ENCODE measurements at places on chromosomes 6 and 20.

GRCh38 chr20:910870-911770 lies 5.0 kb downstream of the ANGPT4 start:
- DNase-seq = no peak

GRCh38 chr20:3697588-3698305 lies 14.7 kb downstream of the SIGLEC1 start:
- no peak for DNase-seq

GRCh38 chr20:31781945-31782344 lies 37.2 kb upstream of the MYLK2 start:
- DNase-seq = no peak

GRCh38 chr6:118912646-118913045 lies 18.7 kb downstream of the ASF1A start:
- no peak for DNase-seq

GRCh38 chr20:40636486-40636885 lies 52.5 kb downstream of the MAFB start:
- DNase-seq = no peak

DNA sequence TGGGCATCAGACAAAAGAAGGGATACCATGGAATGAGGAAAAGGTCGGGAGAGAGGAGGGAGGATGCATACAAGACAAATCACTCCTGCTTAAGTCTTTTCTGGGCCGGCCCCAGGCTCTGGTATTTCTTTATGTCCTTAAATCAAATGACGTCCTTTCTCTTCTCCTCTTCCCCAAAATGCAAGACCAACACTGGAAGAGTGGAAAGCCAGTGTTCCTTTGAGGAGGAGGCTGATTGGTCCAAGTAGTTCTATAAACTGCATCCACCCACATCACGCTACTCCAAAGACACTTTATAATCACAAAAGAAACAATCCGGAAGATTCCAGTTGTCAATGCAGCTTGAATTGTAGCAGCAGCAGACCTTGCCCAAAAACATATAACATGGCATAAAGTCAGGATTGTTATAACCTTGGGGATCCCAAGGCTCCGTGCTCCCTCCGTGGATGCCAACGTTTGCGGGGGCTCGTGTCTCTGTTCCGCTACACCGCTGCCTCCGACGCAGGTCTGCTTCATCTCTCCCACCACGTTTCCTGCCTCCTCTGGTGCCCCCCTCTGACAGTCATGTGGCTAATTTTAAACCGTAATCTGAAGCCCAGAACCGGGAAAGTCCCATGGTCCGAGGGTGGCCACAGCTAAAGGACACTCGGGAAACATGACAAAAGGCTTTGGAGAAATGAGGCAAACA lies 47.1 kb downstream of the MCUR1 start:
- no peak for DNase-seq

GRCh38 chr20:6580486-6580885 lies 187.0 kb upstream of the BMP2 start:
- DNase-seq = no peak

DNA sequence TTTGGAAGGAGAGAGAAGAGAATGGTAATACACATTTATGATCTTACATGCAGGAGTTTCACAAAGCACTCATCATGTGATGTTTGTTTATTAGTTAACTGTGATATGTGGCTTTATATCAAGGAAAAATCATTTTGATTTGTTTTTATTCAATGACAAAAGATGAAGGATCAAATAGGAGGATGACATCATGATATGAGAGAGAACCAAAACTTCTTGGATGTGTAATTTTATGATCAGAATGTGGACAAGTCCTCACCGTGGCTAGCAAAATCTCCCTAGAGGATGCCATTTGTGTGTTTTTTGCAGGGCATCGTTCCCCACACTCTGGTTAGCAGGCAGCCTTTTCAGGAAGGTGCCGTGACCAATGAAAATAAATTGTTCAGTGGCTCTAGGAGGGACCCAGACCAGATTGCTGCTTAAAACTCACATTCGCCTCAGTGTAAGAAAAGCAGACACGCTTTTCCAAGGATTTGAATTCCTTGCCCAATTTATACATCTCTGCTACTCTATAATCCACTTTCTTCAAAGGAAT lies 552.7 kb downstream of the NKAIN2 start:
- DNase-seq = no peak

GRCh38 chr6:39602601-39603519 lies 122.3 kb downstream of the KIF6 start:
- no peak for DNase-seq

GRCh38 chr20:63877755-63878470 lies 12.8 kb downstream of the TPD52L2 start:
- no peak for DNase-seq

DNA sequence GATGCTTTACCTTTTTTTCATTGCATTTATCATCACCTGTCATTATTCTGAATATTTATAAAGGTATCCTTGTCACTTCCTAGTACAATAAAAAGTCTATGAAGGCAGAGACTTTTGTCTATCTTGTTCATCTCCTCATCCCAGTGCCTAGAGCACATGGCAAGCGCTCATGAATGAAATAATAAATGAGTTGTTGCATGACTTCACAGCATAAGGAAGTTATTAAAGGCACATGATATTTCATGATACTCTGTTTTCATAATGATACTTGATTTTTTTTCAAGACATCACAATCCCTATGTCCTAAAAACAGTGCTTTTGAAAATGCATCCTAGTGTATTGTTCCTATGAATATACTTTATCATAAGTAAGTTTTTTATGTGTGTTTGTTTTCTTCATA lies 310.6 kb upstream of the RSPO3 start:
- DNase-seq = no peak

DNA sequence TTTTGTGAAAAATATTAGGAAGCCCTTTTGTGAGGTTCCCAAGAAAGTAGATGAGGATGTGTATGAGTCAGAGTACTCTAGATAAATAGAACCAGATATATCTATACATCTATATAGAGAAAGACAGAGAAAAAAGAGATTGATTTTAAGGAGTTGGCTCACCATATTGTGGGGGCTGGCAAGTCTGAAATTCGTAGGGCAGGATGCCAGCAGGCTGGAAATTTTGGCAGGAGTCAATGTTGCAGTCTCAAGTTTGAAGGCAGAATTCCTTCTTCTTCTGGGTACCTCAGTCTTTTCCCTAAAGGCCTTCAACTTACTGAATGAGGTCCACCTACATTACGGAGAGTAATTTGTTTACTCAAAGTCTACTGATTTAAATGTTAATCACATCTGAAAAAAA lies 65.3 kb upstream of the SAMD3 start:
- DNase-seq = no peak

DNA sequence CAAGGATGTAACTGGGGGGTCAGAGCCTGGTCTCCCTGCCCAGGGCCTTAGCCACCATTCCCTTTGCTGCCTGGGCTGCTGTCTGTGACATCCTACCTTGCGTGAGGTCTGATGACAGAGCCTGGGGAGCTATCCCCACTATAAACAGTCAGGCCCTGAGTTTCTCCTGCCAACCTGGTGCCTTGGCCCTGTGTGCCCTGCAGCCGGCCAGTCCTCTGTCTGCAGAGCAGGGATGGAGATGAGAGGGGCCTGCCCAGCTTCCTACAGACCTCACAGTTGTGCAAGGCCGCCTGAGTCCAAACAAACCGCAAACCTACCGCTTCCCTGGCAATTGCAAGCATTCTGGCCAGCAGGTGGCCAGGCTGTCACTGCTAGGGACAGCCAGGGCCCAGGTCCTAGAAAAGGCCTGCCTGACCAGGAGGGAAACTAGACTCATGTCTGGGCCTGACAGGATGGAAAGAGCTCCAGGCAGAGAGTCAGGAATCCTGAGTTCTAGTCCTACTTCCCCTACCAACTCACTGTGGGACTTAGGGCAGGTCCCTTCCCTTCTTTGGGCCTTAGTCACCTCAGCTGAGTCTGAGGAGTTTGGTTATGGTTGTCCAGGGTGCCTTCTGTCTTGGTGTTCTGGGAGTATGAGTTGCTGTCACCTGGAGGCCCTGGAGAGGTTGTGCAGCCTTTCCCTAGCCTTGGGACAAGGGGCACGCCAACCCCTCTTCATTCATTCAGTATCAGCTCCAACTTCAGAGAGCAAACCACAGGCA lies 86.2 kb downstream of the VEGFA start:
- peak; percentile 66 for DNase-seq

DNA sequence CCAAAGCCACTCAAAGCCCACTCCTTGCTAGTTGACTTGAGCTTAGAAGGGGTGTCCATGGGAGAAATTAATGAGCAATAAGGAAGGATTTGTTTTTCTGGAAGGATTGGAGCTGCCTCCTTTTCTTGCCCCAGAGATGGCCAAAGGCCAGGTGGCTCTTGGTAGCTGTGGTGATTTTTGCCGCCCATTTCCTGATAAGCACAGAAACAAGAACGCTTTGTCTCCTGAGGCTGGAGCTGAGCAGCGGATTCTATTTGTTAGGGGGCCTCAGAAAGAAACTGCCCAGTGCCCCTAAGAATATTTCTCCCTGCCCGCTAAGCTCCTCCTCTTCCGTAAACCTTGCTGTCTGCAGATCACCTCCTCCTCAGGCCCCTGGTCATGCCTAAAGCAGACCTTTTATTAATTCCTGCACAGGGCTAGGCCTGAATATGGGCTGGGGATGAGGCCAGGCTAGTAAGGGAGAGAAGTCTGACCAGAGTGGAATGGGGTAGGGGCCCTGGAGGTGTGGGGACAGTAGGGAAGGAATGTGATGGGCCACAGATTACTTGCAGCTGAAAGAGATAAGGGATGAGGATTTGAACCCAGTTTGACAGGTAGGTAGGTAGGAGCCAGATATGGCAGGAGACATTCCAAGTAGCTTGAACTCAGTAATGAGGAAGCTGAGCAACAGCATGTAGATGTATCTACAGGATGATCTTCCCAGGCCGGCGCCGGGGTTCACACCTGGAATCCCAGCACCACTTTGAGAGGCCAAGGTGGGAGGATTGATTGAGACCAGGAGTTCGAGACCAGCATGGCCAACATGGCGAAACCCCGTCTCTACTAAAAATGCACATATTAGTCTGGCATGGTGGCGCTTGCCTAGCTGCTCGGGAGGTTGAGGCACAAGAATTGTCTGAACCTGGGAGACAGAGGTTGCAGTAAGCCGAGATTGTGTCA lies 71.2 kb upstream of the NAA20 start:
- no peak for DNase-seq

DNA sequence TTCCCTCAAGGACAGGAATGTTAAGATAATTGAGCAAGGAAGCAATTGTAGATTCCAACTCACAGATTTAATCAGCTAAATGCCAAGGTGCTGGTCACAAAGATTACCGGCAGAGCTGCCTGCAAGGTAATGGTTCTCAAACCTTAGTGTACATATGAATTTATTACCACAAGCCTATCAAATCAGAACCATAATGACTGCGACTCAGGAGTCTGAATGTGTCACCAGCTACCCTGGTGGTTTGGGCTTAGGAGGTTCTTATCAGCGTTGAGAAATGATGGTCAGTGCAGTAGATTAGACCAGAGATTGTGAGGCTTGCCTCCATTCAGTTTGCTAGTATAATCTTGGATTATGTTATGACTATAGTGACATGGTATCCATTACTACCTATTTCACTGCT lies 78.9 kb downstream of the MTFR2 start:
- no peak for DNase-seq

DNA sequence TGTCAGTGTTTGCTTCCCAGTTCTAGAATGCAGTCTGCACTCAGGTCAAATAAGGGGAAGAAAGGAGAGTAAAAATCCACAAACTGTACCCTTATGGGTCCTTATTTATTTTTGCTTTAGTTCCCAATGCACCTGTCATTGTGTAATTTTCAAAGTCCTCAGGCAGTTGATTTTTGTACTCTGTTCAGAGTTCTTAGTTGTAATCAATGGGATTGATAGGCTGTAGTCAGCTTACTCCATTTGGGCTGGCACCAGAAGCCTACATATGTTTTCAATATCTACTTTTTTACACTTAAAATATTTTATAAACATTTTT lies 18.6 kb downstream of the AIG1 start:
- DNase-seq = no peak

DNA sequence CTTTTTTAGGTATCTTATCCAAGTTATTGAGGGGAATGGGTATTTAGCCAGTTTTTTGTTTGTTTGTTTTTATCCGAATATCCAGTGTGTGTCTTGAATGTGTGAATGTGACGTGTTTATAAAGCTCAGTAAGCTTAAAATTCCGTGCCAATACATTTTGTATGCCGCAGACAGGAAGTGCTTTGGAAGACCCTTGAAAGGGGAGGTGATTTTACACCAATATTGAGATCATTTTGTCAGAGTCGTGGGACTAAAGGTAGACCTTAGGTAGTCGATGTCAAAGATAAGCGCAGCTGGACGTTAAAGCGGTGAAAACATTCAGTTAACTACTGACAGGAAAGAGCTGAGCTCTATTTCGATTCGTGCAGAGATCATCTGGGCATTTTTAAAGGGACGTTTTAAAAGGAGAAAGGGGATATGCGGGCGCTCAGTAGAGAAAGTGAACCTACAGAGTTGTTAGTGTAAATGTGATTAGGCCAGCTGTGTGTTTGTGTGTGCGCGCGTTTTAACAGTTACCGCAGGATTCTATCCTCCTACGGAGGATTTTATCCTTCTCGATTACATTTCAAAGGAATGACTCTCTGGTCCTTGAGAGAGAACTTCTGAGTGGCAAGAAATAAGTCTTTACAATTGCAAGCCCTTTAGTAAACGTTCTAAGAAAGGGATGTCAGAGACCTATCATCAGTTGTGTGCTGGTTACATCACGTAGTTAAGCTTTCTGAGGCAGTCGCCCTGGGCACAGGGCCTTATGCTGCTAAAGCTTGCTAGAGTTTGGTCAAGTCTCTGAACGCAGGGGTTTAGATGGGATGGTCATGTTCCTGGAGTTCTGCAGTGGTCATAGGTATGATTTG lies 625 bp upstream of the ECHDC1 start:
- peak; percentile 49 for DNase-seq

DNA sequence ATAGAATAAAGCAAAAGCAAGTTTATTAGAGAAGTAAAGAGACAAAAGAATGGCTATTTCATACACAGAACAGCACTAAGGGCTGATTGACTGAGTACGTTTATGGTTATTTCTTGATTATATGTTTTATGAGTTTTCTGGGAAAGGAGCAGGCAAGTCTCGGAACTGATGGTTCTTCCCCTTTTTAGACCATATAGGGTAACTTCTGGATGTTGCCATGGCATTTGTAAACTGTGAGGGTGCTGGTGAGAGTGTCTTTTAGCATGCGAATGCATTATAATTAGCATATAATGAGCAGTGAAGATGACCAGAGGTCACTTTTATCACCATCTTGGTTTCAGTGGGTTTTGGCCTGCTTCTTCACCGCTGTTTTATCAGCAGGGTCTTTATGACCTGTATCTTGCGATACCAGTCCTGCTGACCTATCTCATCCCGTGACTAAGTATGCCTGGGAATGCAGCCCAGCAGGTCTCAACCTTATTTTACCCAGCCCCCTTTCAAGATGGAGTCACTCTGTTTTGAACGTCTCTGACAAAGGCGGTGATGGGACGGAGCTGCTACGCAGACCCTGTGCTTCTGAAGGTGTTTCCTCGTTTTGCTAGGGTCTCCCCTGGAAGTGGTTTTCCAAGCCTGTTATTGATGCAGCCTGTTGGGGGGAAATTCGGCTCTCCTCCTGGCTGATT lies 45.4 kb upstream of the BMP6 start:
- peak; percentile 62 for DNase-seq

DNA sequence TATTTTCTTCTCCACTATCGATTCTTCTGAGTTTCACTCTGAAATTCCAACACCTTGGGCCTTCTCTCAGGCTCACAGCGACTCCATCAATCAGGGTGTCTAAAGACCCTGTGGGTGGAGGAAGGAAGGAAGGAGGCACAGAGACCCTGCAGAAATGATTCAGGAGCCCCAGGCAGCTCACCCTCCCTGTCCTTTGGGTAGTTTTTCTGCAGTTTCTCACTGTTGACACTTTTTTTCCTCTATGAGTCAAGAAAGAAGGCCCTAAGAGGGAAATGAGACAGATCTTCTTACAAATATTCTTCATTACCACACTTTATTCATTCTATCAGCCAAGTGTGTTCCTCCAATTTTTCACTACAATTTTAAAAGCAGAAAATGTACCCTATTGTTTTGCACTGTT lies 34.2 kb upstream of the TBXT start:
- DNase-seq = no peak

GRCh38 chr6:153023977-153024708 lies 21.6 kb upstream of the MTRF1L start:
- DNase-seq = peak; percentile 80
